ENCODE measurements at places on chromosomes 3 and 15.

DNA sequence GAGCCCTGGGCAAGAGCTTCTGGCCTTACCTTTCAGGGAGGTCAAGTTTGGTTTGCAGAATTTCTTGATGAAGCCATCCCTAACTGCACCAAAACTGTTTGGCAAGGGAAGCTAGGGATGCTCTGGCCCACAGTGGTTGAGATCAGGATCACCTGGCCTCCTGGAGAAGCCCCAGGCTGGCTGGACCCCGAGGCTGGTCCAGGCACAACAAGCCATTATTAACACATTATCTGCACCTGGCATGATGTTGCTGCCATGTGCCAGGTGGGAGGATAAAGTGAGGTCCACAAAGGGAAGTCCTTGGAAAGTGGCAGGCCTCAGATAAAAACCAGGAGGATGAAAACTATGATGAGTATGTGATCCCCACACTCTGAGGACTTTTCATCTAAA, 35.9 kb upstream of the DUSP7 start:
- DNase-seq: no peak

GRCh38 chr15:101013201-101013550, 94.0 kb downstream of the LRRK1 start:
- no peak for DNase-seq

GRCh38 chr3:73509816-73510215, 114.9 kb downstream of the PDZRN3 start:
- no peak for DNase-seq

DNA sequence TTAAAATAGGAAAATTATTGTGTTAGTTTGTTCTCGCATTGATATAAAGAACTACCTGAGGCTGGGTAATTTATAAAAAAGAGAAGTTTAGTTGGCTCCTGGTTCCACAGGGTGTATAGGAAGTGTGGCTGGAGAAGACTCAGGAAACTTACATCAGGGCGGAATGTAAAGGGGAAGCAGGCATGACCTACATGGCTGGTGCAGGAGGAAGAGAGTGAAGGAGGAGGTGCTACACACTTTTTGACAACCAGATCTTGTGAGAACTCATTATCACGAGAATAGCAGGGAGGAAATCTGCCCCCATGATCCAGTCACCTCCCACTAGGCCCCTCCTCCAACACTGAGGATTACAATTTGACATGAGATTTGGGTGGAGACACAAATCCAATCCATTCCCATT, 490.7 kb downstream of the RBMS3 start:
- no peak for DNase-seq

DNA sequence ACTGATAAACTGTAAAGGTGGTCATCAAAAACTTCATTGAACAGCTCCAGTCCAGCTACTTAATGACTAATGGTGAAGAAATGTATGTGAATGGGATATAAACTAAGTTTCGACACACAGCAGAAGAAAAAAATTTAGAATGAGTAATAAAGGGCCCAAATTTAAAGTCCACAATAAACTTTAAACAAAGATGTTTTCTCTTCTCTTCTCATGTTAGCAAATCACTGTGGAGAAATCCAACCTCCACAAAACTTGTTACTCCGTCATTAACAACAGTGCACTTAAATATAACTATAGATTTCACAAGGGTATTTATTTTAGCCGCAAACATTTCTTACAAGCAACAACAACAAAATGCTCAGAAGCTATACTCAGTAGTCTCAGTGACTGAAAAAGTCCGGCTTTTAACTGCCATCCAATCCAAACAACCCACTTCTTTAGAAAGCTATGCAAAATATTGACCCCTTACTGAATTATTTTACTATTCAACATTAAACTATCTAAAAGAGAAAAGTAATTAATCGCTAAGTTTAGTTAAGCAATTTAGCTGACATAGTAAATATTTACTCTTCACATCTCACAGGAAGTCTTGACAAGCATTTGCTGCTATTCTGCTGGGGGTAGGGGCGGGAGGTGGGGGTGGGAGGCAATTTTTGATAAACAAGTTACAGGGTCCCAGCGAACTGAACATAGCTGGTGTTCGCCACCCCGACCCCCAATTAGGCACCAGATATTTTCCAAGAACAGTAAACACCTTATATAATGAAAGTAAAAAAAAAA, 2.4 kb downstream of the IGF2BP2 start:
- no peak for DNase-seq

DNA sequence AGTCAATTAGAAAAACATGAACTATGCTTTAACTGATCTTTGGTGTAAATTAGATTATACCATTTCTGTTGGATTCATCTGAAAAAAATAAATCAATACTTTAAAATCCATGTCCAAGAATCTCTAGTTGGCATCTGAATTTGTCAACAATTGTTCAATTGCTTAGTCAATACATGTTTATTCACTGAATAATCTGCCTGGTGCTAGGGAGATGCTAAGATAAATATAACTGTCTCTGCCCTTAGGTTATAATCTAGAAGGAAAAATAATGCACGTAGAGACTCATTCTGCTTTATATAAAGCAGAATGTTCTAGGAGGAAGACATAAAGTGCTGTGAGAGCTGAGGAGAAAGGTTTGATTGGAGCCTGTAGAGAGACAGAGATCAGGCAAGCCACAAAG, 537.2 kb upstream of the IL12A start:
- no peak for DNase-seq

DNA sequence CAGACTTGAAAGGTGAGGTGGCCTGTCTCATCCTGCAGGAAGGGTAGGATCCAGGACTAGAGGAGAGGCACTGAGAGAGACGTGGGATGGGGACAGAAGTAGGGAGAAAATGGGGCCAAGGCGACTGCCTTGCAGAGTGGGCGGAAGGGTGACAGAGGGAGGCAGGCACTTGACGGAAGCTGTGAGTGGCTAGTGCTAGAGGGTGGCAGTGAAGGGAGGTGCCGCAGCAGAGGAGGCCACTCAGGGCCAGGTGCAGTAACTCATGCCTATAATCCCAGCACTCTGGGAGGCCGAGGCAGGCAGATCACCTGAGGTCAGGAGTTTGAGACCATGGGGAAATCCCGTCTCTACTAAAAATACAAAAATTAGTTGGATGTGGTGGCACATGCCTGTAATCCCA, 7.3 kb downstream of the CCDC33 start:
- DNase-seq: no peak

DNA sequence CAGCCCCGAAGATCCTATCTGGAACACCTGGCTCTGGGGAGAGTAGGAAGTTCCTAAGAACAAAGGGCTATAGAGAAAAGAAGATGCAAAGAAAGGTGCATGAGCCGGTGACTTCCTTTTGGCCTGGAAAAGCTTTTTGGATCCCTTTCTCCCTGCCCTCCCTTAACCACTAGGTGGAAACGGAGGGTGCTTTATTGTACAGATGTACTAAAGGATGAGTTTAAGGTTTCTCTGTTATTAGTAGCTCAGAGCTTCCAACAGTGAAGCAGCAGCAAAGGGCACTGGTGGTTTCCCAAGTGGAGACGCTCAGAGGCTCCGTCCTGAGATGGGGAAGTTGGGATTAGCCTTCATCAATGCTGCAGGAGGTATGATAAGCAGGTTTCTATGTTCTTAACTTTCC, 5.9 kb upstream of the ADGRG7 start:
- no peak for DNase-seq

- DNase-seq: no peak
Observed at GRCh38 chr3:70392227-70392626, 79.8 kb upstream of the MDFIC2 start.

DNA sequence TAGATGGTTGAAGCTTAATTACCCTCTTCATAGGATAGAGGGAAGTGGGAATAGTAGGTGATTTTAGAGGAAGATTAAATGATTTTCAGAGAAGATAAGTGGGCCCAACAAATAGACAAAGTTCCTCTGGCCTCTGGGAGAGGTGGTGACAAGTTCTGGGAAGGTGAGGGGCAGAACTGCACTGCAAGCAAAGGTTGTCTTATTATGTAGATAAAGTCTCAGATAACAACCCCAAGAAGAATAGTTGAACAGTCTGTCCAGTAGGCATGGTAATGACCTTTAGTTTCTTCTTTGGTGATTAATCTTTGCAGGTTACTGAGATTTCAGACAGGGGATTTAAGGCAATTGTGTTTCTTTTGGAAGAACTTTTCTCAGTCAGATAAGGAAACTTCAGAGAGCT, 439.1 kb downstream of the ROBO2 start:
- no peak for DNase-seq

DNA sequence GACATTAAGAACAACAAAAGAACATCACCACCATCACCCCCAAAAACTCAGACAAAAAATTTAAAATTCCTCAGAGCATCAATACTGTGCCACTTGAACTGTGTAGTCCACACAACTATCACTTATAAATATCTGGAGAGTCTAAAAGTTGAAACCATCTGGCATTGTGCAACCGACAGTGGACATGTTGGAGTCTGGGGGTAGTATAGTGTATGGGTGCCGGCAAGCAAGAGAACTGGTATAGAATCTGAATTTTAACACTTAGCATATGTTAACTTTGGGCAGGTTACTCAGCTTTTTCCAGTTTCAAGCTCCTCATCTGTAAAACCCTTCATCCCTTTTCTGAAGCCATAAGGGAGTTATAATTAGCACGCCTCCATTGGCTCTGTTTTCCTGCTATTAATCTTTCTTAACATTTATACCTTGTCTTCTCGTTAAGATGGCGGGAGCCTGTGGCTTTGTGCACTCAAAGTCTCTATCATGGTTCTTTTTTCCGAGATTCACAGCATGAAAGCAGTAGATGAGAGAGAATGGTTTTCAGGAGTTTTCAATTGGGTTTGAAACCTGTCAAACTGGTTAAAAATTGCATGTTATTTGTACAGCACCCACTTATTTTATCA, 255.7 kb upstream of the TBL1XR1 start:
- no peak for DNase-seq

- no peak for DNase-seq
Observed at GRCh38 chr3:73550032-73550431, 74.7 kb downstream of the PDZRN3 start.

GRCh38 chr3:134693804-134694203, 43.0 kb upstream of the KY start:
- no peak for DNase-seq

GRCh38 chr3:42533161-42533897, 30.9 kb downstream of the VIPR1 start:
- DNase-seq: no peak

- DNase-seq: no peak
Observed at GRCh38 chr3:128933922-128934253, 54.5 kb downstream of the ACAD9 start.

DNA sequence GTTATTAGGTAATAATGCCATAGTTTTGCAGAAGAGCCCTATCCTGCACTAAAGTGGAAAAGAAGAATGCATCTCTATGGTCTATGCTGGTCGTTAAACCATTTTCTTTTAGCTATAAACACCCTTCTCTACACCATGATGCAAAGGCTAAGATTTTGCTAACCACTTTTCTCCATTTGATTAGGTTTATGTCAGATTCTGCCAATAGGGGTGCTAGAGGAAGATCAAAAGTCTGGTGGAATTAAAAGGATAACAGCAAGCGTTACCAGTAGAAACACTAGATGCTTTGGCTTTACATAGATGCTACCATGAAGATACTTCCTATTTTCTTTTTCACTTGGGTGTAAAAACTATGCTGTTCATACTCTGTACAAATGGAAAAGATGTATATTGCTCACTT, 669.8 kb upstream of the ARPP21 start:
- DNase-seq: no peak

DNA sequence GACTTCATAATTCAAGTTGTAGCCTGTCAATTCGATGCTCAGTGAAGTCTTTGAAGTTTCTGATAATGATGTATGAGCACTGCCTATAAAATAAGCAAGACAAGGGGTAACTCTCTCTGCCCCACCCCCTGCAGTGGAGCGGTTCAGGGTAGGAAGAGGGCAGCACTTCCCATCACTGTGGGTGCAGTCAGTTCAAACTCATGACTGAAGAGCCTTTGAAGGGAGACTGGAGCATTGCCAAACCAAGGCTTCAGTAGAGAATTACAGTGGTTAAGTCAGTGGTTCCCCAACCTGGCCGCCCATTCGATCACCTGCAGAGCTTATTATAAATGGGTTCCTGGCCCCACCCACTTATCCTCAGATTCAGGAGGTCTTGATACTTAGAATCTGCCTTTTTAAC, 190.6 kb downstream of the SHQ1 start:
- peak; percentile 30 for DNase-seq

DNA sequence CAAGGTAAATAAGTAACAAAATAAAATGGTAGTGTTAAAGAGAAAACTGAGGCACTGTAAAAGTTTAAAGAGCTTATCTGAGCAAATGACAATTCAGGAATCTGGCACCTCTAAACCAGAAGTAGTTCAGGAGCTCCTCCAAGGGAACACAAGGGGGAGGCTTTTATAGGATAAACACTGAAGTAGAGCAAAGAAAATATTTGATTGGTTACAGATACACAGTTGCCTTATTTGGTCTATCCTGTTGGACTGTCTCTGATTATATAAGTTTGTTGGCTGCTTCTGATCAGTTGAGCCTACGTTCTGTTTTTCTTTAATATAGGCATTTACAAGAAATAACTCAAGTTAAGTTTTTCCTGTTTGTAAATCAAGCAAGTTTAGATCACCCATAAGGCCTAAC, 146.9 kb downstream of the ERC2 start:
- no peak for DNase-seq

DNA sequence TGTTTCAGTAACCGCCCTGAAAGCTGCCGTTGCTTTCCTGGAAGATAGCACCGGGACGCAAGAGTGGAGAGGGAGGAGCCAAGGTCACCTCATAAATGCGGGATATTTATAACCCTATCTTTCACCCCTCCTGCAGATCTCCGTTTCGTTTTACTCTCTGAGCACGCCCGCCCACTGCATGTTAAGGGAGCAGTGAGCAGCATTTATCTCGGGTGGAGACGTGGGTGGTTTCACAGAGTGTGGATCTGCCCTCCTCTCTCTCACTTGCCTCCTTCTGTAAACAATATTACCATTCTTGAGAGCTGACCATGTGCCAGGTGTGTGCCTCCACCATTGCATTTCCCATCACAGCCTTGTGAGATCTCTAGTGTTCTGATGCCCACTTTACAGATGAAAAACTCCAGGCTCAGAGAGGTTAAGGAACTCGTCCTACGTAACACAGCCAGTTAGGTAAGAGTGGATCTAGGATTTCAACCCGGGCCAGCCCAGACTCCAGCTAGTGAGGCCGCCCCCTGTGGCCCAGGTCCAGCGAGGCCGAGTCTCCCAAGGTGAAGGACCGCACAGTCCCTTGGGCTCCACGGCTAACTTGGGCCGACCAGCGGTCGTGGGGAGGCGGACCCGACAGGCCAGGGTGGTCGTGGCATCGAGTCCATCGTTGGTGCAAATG, 16.9 kb upstream of the SEMA4B start:
- no peak for DNase-seq

DNA sequence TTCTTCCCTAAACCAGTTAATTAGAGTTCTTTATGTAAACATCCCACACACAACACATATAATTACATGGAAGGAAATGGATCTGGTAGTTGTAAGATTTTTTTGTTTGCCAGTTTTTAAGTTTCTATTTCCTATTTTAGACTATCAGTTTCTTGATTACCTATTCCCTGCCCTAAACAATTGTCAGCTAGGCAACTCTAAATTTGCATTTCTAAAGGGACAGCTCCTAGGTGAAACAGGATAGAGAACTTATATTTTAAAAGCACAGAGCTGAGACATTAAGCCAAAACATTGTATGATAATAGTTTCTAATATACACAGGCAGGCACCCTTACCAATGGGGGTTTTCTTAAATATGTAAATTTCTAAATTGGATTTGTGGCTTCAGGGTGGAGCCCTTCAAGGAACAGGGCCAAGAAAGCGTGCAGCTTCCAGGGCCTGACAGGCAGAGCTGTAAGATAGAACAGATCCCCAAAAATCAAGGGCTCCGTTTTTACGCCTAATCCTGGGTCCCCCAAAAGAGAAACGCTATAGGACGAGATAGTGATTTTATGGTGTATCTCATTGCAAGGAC, 8.9 kb downstream of the LEKR1 start:
- no peak for DNase-seq

GRCh38 chr15:44550256-44550655, 13.3 kb downstream of the EIF3J start:
- DNase-seq: no peak

Data from activated CD4-positive, alpha-beta T cell treated with anti-CD3 and anti-CD28 coated beads for 1 hour (primary cell).